ENCODE measurements at places on chromosomes 12 and 14.
A peak's percentile ranks its signal among the peaks of the same experiment; 100 is the strongest.

GRCh38 chr12:49105504-49106084, 5.1 kb downstream of the LMBR1L start:
- DNase-seq: no peak

GRCh38 chr12:39533951-39534350, 85.7 kb downstream of the ABCD2 start:
- DNase-seq: no peak

DNA sequence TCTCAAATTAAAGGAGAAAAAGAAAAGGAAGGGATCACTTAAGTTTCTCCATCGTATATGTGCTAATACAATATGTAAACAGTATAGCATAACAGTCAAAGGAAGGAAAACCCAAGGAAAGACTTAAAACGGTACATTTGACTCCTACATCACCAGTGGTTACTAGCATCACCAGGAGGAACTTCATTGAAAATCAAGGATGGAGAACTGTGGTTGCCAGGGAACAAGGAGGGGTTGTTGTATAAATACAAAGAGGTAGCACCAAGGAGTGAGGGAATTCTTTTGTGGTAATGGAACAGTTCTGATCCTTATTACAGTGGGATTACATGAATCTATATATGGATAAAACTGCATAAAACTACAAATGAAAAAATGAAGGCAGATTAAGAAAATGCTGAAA, 1.6 kb downstream of the ZFYVE26 start:
- DNase-seq: no peak

- no peak for DNase-seq
These were observed 21.6 kb downstream of the NCOR2 start for GRCh38 chr12:124545508-124546418.

DNA sequence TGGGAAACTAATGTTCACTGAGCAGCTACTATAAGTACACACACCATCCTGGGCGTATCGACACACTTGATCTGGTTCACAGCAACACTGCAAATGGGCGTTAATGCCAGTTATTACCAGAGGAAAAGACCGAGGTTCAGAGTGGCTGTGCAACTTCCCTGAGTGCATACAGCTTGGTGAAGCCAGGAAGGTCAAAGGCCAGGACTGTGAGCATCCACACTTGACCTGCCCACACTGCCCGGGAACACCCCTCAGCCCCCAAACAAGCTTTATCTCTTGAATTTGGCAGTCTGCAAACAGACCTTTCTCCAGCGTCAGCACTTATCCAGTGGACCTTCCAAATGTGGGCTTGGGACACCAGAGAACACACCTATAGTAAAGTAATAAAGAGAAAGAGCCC, 312.6 kb downstream of the BCL11B start:
- DNase-seq: no peak

- DNase-seq: no peak
These were observed 158.4 kb downstream of the CHST11 start for GRCh38 chr12:104615048-104615561.

DNA sequence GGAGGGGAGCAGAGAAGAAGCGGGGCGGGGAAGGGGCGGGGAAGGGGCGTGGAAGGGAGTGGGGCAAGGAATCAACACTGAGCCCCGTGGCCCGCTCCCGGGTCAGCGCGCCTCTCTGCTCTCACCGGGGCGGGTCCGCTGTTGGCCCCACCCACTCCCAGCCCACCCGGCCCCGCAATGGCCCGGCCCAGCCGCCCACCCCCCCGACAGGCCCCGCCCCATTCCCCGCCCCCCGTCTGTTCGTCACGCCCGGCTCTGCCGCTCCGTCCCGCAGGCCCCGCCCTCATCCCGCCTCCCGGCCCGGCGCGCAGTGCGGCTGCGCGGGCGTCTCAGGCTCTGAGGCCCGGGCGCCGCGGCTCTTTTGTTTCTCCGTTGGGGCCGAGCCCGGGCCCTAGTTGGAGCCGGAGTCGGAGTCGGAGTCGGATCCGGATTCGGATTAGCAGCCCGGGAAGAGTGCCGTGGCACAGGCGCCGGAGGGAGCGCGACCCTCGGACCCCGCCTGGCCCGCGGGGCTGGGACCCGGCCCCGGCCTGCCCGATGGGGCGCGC, at the start of gene ULK1:
Gene ULK1 (plus strand): TSS at position 310 of the 548 bp plus-strand sequence. CDS start 380 bp downstream, outside the sequence.
- DNase-seq: peak; percentile 95

DNA sequence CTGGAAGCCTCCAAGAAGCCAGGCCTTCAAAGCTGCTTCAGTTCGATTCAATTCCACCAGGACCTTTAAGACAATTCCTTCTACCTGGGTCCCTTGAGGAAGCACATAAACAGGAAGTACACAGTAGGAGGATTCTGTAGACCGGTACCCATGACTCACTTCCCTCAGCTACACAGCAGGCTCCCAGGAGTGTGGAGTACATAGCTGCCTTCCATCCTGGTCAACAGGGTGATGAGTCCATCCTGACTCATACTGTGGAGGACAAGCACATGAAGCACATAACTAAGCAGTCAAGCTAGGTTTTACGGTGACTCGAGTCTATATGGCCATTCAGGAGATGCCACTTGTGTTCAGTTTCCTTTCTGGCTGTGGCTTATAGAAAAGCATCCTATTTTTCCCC, 197.6 kb upstream of the RBM19 start:
- no peak for DNase-seq

DNA sequence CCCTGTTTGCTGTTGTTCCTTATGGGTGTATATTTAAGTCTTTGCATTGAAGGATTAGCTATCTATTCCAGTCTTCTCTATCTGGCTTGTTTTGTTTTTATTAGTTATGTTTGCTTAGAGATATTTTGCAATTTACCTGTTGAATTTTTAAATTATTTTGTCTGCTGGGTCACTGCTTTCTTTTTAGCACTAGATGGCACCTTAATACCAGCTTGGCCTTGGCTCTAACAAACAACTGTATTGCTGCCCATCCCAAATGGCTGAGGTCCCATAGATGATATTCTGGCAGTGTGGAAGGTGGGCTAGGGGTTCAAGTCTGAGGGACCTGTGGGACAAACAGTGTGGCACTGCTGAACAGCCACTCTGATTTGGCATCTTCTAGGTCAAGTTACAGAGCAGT, 144.0 kb upstream of the FBXO33 start:
- no peak for DNase-seq

Measured in amygdala (tissue), 56 donors.